Stimulated activated CD8-positive, alpha-beta memory T cell treated with anti-CD3 and anti-CD28 coated beads, Interleukin-12 subunit alpha, Interleukin-12 subunit beta, amount 100 ng/mL, for 4 hours (primary cell): ENCODE measurements at places on chromosomes 7 and 10.

- no peak for DNase-seq
Observed at GRCh38 chr7:106721816-106722785, 61.1 kb upstream of the CCDC71L start.

DNA sequence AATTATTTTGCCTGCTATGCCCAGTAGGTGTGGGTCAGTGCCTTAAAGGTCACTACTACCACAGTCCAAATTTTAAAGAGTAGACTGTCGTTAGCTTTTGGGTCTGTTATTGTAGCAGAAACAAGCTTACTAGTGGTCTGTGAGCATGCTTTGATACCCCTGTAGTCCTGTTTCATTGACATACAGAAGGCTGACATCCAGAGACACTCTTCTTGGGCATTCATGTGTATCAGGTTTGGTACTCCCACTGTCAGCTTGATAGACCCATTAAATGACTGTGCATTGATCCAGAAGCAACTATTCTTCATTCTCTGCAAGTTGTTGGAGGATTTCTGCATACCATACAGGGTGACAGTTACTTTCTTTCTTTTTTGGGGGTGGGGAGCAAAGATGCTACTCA lies 884.4 kb upstream of the CELF2 start:
- DNase-seq, result no peak

- DNase-seq, result no peak
Observed at GRCh38 chr7:11252705-11253272, 279.1 kb downstream of the PHF14 start.

DNA sequence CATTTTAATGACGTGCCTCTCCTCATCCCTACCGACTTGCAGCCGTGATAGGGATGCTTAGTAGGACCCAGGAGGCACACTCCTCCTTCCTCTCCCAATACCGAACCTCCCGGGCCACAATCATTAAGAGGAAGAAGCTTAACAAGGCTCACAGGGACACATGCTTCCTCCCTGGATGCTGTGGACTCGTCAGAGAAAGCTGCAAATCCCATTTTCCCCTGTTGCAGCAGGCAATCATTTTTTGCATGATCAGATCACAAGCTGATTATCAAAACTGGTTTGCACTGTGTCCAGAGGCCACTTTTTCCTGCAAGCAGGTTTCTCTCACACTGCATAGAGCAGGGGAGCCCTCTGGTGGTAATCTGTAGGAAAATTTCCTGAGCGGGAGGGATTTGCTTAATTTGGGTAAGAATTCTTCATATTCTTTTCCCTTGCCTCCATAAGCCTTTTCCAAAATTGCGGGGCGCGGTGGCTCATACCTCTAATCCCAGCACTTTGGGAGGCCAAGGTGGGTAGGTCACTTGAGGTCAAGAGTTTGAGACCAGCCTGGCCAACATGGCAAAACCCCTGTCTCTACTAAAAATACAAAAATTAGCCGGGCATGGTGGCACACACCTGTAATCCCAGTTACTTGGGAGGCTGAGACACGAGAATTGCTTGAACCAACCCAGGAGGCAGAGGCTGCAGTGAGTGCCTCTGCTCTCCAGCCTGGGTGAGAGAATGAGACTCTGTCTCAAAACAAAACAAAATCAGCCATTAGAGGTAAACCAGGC lies 16.1 kb upstream of the LAMB4 start:
- DNase-seq, result no peak

DNA sequence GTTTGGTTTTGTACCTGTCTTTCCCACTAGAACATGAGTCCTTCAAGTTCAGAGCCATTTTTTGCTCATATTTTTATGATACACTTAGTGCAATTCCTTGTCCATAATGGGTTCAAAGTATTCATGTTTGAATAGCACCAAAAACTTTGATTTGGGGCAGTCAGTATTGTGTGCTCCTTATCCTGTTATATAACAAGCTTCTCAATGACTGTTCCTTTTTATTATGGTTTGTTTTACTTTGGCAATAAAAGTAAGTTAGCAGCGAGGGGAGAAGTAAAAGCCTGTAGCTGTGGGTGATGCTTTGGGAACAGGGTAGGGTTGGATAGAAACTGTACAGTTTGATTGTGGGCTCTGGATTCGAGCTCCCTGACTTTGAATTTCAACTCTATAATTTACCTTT lies 174.4 kb upstream of the PCLO start:
- DNase-seq, result no peak

GRCh38 chr10:113746217-113746957 lies 5.1 kb upstream of the PLEKHS1 start:
- DNase-seq, result no peak

DNA sequence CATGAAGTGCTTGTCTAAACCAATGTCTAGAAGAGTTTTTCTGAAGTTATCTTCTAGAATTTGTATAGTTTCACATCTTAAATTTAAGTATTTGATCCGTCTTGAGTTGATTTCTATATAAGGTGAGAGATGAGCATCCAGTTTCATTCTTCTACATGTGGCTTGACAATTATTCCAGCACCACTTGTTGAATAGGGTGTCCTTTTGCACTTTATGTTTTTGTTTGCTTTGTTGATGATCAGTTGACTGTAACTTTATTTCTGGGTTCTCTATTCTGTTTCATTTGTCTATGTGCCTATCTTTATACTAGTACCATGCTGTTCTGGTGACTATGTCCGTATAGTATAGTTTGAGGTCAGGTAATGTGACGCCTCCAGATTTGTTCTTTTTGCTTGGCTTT lies 426.6 kb upstream of the CHRM2 start:
- DNase-seq, result no peak

GRCh38 chr10:114404171-114405010 lies at the start of gene AFAP1L2:
Gene AFAP1L2, minus strand, starts transcription at chr10:114404502. Its CDS starts 47 bp downstream, at chr10:114404455.
- DNase-seq, result no peak
